Effector memory CD8-positive, alpha-beta T cell (primary cell): ENCODE measurements at places on chromosomes 1 and 21.

DNA sequence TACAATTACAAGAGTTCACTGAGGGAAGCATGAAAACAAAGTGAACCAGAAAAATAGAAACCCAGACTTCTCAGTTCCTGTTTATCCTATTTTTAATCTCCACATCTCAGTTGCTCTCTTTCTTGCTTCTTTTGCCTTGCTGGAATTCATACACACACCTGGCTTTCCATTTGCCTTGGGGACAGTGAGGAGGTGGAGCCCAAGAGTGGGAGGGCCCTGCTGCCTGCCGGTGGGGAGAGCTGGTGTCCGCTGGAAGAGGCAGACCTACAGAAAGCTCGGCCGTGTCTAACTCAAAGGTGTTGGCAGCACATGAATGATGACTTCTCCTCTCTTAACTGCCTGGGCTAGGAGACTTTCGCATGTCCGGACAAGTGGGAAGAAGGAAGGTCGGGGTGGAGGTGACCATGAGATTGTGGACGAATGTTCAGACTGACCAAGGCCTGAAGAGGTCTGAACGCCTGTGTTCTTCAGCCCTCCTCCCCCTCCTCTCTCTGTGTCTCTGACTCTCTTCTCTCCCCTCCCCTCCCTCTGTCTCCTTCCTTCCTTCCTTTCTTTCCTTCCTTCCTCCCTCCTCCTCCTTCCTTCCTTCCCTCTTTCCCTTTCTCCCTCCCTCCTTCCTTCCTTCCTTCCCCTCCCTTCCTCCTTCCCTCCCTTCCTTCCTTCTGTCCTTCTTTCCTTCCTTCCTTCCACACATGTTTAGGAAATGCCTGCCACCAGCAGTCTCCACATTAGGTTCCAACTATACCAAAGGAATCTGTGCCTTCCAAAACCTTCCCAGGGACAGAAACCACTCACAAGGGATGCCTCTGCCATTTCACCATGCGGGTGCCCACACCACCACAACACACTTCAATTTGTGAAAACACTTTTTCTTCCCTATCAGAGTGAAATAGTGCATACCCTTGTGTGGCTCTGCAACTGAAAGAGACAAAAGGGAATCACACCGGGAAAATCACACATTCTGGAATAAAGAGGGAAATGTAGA lies 157.3 kb upstream of the RUNX1 start:
- DNase-seq = no peak

- no peak for DNase-seq
Observed at GRCh38 chr1:230077436-230078213, 10.6 kb downstream of the GALNT2 start.

- no peak for DNase-seq
Observed at GRCh38 chr1:66078412-66078811, 285.7 kb downstream of the PDE4B start.

DNA sequence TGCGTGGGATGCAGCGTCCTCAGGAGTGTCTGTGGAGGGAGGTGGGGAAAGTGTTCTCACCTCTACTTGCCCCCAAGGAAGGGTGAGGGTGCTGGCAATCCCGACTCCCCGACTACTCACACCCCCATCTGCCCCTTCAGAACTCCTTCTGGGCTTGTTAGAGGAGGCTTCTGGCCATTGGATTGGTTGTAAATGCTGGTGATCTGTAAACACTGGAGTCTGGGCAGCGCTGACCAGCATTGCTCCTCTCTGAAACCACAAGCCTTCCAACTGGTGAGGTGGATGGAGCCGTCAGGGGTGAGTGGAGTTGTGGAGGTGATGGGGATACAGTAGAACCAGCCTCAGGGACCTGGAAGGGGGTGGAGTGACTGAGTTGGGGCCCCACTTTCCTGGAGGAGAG lies 59.3 kb downstream of the NKAIN1 start:
- no peak for DNase-seq

DNA sequence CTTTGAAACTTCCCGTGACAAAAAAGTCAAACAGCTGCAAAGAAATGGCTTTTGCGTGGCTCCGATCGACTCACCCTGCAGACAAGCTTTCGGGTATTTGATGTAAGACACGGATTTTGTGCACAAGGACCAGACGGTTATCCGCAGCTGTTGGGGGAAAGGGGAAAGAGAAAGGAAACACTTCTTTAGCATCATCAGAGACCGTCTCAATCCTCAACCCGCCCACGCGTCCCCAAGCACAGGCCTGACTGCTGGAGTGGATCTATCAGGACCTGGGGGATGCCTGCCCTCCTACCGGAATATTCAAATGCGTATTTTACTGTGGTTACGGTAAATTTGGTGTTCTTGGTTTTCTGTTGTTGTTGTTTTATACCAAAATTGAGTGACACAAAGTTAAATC lies 11.2 kb downstream of the WRAP73 start:
- no peak for DNase-seq

DNA sequence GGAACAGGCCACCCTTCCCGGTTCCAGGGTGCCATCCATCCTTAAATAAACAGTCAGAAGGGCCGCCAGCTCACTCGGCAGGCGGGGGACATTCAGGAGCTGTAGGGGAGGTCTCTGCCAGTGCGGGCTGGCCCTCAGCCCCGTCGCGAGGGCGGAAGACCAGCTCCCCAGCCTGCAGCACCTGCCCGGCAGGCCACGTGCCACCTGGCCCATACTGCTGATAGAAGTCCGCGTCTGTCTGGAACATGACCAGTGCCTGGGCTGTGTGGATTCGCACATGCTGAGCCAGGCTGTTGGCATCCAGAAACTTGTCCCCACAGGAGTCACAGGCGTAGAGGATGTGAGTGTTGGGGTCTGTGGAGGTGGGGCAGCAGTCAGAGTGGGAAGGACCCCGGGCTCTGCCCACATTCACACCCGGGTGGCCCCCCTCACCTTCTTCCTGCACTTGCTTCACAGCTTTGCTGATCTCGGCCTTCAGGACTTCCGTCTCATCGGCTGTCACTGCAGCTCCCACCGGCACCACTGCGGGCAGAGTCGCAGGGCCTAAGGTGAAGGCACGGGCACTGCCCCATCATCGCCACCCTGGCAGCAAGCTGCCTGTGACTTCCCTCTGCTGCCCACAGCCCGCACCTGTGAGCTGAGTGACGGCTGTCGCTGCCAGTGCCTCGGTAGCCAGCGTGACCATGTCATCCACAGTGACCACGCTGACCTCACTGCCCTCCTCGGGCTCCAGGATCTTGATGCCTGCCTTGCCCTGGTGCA lies 33.8 kb downstream of the ZBTB17 start:
- DNase-seq = no peak

DNA sequence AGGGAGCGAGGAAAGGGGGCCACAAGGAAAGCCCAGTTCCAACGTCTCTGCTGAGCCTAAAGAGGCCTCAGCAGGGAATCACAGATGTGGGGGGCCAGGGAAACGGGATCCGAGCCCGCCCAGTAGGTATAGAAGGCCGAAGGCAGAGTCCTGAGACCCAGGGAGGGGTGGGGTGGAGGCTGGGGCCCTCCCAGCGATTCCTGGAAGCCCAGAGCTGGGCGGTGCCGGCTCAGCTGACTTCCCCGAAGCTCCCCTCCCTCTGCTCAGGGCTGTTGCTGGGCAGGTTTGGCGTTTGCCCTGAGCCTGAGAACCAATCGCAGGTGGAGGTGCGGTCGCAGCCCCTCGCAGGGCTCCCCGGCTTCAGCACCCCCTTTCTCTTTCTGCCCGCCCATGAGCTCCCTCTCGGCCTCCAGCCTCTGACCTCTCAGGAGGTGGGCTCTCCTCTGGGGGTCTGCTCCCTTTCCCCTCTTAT lies 12.8 kb downstream of the ADAMTSL4 start:
- peak; percentile 57 for DNase-seq

GRCh38 chr1:37890378-37891014 lies 31.1 kb upstream of the MTF1 start:
- peak; percentile 4 for DNase-seq

GRCh38 chr1:55329808-55330432 lies 114.8 kb upstream of the USP24 start:
- DNase-seq = no peak

DNA sequence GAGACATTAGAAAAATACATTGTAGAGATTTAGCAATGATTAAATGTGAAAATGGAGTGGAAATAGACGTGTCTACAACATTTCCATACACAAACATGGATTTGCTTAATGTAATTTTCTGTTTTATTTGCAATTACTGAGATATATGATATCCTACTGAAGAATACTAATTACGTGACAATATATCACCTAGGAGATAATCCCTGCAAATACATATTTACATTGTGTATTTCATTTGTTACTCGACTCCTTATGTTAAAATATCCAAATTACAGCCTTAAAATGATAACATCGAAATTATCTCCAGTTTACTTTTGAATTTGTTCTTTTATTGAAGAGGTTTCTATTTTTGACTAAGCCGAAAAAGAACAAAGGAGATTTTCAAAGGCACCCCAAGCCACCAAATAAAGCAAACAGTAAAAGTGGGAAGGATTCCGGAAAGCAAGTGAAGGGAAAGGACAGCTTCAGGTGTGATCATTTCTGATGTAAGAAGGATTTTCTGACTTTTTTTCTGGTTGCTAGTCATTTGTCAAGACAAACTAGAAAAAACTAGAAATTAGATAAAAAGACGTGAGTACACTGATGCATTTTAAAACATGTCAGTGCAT lies 7.9 kb downstream of the LHX4 start:
- no peak for DNase-seq

DNA sequence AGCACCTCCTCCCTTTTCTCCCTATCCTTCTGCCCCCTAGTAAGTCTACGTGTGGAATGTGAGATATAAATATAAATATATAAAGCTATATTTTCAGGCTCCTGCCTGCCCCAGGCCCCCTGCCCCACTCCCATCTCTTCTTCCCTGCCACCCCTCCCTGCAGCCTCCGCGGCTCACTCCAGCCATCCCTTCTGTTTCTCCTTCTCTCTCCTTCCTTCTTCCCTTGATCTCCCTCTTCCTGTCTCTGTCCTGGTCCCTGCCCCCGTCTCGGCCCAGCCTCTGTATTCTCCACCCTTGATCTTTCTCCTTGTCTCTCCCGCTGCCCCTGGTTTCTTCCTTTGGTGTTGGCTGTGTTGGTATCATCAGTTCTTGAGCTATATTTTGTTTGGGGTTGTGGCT lies 23.2 kb downstream of the DMBX1 start:
- DNase-seq = no peak

DNA sequence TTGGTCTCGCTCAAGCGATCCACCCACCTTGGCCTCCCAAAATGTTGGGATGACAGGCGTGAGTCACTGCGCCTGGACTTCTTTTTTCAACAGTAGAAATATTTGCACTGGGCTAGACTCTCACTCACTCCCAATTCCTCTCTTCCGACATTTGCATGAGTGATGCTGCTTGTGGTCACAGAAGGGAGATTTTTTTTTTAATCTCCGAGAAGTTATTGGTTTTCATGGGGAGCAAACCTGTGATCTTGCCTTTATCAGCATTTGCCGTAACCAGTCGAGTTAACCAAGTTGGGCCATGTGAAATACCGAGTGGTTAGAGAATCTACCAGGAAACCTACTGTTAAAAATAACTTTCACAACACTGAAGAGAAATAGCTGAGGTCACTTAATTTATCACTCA lies 21.1 kb downstream of the ERG start:
- no peak for DNase-seq

GRCh38 chr21:24470852-24471251 lies 1136.4 kb downstream of the MRPL39 start:
- DNase-seq = no peak

DNA sequence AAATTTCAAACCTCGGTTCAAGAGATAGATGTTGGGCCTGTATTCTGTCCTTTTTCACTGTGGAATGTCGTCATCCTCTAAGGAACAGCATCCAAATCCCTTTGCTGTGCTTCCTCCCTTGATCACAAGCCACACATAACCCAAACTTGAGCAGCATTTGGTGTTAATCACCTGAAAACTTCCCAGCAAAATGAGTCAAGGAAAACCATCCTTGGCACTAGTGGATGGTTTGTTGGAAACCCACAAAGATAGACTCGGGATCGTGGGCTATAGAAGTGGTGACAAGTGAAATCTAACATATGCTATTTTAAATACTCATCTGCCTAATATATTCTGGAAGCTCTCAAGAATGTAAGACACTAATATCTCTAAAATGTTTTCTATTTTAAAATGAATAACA lies 459.1 kb downstream of the SETD4 start:
- no peak for DNase-seq

DNA sequence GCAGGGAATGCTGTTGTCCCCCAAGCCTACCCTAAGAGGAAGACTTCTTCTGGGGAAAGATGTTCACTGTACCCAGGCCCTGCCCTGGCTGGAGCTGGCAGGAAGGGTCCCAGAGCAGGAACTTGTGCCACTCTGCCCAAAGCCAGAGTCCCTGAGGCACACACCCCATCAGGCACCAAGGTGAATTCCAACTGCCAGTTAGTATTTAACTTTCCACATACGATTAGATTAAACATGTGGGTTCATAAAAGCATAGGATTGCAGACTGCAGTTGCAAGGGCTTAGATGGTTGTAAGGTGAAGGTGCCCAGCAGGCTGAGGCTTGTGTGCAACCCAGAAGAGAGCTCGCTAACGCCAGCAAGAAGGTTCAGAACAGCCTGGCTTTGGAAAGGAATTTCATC lies at the start of gene KCNE2:
Gene KCNE2, plus strand, starts transcription at position 274 of the 400 bp plus-strand sequence. CDS start 6,473 bp downstream, outside the sequence.
- no peak for DNase-seq

- no peak for DNase-seq
Observed at GRCh38 chr1:20552728-20553445, 514 bp downstream of the FAM43B start.

DNA sequence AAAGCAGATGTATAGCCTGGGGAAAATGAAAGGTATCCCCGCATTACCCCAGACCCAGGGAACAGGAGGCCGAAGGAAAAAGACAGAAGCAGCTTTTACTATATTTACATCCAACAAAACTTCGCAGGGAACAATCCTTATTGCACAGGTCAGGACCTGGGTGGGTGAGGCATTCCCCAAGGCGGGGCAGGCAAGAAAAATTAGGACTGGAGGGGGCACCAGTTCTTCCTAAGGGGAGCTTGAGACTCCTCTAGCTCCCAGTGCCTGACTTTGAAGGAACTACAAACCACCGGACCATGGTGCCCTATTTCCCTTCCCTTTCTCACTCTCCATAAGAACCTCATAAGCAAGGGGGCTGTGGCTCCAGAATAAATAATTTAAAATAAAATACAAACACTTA lies 6.7 kb upstream of the GATAD2B start:
- no peak for DNase-seq

GRCh38 chr21:41316200-41317062 lies at the start of gene FAM3B:
FAM3B (plus strand) TSS chr21:41316801; CDS start chr21:41316880, 79 bp downstream.
- no peak for DNase-seq

- no peak for DNase-seq
Observed at GRCh38 chr1:67376381-67376780, 53.8 kb downstream of the SERBP1 start.

DNA sequence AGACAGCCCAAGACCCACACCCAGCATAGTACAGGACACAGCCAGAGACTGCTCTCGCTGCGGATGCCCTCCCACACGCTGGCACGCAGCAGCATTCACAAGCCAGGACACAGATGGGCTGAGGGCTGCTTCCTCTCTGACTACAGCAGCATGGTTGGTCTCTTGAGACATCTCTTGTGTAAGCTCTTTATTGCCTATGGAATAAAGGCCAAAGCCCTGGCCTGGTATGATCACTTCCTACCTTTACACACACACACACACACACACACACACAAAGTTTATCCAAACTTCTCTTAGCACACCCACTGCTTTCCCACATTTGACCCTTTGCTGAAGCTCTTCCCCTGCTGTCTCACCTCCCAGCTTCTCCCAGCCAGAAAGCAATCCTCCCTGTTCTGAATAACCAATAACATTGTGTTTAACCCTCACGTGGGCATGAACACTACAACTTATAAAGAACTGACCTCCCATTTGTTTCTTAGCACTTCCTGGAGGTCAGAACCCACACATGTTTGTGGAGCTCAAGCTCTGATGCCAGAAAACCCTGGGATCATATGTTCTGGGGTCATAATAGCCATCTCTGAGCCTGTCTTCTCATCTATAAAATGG lies 1.2 kb upstream of the LUZP1 start:
- DNase-seq = no peak
